ENCODE measurements at places on chromosomes 6 and 20. TPM values are rescaled to one million over a fixed set of nuclear protein-coding genes. Genes with fewer than 3 reads are reported as not detected.

Gene IP6K3
- total RNA-seq, result 0.18 TPM

Gene SLC17A3
- total RNA-seq, result not detected

Gene HUS1B
- total RNA-seq, result 0.83 TPM

Gene LY6G6F
- not detected for total RNA-seq

Gene EPB41L1
- total RNA-seq, result 24.5 TPM

Gene PTCHD4
- 3.0 TPM for total RNA-seq

Gene DLK2
- total RNA-seq, result 0.28 TPM

Gene CALHM4
- not detected for total RNA-seq

Gene BCAS1
- 0.09 TPM for total RNA-seq

Gene DUSP15
- total RNA-seq, result not detected

Gene KCNK16
- not detected for total RNA-seq

Gene TLDC2
- 0.14 TPM for total RNA-seq

Gene OR2J3
- total RNA-seq, result not detected

Gene CCN6
- total RNA-seq, result not detected

Gene HLA-DQB1
- total RNA-seq, result not detected

Gene CYP24A1
- total RNA-seq, result 0.28 TPM

Gene MEP1A
- total RNA-seq, result not detected

Gene KCNQ5
- total RNA-seq, result 1.7 TPM

Gene PHACTR3
- not detected for total RNA-seq

Gene MMP24
- total RNA-seq, result 0.14 TPM

Gene FAM162B
- 1.4 TPM for total RNA-seq

Gene CLVS2
- total RNA-seq, result under 0.01 TPM

Gene HLA-DRB1
- total RNA-seq, result not detected

Gene FAM217A
- not detected for total RNA-seq

Gene JPH2
- total RNA-seq, result 0.43 TPM

Gene CAGE1
- total RNA-seq, result 0.09 TPM

Gene SMLR1
- not detected for total RNA-seq

Gene APCDD1L
- total RNA-seq, result 7.0 TPM

Gene OOEP
- not detected for total RNA-seq

Gene PDE7B
- total RNA-seq, result 58.1 TPM

Gene FAM83B
- total RNA-seq, result under 0.01 TPM
